ENCODE measurements at places on chromosomes 2 and 18.
A peak's percentile ranks its signal among the peaks of the same experiment; 100 is the strongest.

DNA sequence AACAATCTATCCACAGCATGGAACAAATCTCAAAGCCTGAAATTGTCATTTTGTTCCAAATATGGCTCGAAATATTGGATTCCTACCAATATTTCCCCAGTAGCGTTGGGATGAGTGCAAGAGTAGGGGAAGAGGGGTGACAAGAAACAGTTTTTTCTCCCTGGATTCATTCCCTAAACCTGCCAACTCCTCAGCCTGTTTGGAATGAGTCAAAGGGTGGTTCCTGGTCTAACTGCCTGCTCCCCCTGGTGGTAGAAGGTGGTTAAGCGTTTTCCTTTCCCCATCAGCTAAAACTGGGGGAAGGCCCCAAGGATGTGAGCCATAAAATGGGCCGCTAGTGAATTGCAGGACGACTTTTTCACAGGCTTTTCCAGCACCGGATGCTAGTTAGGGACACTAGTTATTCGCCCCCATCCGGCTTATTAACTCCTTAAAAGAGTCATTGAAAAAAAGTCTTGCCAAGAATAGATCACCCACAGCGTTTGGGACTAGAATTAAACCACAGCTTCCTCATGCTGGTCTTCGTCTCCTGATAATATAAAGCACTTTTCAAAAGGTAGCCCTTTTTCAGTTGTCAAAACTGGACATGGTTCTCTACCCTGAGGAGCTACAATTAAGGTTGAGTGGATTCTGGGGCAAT lies 72.5 kb downstream of the DHRS9 start:
- DNase-seq = peak; percentile 50

DNA sequence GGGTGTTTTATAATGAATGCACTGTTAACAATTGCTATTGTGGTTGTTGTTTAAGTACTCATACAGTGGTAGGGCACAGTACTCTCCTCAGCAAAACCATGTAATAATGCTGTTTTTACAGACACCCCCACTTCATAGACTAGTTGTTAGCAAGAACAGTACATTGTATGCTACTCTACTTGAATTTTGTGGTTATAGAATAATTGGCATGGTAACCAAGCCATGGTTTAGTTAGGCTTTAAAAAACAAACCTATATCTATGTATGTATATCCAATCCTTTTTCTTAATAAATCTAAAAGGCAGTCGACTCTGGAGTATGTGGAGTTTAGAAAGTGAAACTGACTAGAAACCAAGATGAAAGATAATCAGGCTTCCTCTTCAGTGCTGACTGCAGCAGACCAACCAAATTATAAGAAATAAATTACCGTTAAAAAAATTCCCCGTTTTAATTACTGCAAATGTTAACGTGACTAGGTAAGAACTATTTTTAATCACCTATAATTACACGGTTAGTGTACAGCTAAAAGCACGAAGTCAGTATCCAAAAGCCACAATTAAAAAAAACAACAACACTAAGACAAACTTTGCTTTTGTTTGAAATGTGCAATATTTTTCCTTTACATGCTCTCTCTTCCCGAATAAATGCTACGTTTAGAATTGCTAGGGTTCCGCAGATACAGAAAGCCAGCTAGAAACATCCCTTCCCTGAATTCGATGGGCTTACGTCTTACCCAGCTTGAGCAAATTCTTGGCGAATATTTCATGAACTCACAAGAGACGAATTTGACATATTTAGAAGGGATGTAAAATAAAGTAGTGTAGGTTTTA lies 113.3 kb upstream of the SERTAD2 start:
- DNase-seq = peak; percentile 73

GRCh38 chr2:138185827-138186226 lies 221.6 kb downstream of the HNMT start:
- DNase-seq = no peak

DNA sequence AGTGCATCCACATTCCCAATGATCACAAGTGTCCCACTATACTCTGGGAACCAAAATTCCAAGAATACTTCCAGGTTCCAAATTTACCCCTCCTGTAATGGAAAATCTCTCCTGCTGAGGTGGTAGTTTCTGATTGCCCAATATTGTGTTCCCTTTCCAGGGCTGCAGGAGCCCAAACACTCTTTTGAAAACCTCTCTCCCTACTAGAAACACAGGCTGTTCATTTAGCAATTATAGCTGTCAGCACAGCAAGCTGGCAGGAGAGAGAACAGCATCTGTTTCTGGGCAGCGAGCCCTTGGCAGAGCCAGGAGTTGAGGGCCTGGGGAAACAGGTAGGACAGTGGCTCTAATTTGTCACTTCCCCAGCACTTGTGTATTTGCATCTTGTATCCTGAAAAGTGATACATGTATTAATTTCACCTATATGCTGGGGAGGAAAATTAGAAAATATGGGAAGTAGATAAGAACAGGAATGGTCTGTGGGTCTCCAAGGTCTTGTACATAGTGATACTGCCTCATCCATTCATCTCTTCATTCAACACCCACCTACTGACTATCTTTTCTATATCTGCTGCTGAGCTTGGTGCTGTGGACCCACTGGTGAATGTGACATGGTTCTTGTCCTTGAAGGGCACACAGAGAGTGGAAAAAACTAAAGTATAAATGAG lies 16.9 kb upstream of the PAIP2B start:
- no peak for DNase-seq

- DNase-seq = no peak
Measured at GRCh38 chr2:238919307-238919706, 71.4 kb downstream of the TWIST2 start.

GRCh38 chr2:121099329-121100290 lies 185.4 kb downstream of the TFCP2L1 start:
- no peak for DNase-seq

GRCh38 chr2:226799211-226799975 lies at the start of gene IRS1:
Gene IRS1, minus strand, starts transcription at chr2:226799820. Its CDS starts 1,082 bp downstream, at chr2:226798738.
- DNase-seq = no peak

DNA sequence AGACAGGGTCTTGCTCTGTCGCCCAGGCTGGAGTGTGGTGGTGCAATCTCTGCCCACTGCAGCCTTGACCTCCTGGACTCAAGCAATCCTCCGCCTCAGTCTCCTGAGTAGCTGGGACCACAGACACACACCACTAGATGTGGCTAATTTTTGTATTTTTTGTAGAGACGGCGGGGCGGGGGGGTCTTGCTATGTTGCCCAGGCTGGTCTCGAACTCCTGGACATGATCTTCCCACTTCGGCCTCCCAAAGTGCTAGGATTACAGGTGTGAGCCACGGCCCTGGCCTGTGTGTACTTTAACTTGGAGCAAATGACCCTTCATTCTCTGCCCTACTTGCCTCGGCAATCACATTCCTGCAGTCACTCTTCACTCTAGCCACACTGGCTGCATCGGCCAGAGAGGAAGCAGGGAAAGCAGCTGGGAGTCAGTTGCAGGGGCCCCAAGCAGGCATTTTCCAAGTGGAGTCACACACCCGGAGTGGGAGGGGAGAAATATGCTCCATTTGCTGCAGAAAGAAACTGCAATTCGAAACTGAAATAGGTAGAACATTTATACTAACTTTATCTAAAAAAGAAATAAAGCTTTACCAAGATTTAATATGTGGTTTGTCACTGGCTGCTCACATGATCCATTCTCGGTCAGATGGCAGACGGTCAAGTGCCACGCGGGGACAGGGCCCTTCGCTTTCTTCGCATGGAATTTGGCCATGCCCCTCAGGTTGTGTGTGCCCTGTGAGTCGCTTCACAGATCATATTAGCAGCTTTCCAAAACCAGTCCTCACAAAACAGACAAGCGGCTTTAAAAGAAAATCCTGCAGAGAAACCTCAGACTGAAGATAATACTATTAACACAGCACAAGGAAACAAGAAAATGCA lies 37.1 kb downstream of the FAM161A start:
- DNase-seq = no peak

DNA sequence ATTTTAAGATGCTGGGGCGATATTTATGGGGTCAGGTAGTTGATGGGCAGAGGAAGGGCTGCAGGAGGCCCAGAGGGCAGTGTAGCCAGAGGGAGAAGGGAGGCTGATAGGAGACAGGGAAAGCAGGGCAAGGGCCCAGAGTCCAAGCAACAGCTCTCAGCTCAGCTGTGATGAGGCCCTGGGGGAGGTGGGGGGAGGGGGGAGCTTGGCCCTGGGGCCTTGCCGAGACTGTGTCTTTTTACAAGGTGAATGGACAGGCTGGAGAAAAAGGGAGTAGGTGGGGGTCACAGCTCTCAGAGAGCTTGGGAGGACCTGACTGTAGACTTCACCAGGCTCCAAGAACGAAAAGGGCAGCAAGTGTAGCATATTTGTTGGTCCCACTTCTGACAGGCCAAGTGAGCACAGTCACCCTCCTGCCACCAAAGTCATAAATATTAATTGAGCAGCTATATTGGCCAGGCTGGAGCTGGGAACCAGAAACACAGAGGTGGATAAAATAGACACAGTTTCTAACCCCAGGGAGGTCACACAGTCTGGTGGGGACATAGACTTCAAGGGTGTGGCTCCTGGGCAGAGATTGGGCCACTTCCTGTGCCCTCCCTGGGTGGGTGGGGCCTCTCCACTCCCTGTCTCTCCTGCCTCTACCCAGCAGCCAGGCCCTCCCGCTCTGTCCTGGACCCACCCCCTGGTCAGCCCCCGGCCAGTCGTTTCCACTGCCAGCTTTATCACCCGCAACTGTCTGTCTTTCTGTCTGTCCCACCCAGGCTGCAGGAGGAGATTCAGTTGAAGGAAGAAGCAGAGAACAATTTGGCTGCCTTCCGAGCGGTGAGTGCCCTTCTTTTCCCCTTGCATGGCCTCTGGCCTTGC lies 1.4 kb downstream of the DES start:
- no peak for DNase-seq

- DNase-seq = no peak
Measured at GRCh38 chr2:135473567-135473966, 57.5 kb downstream of the ZRANB3 start.

DNA sequence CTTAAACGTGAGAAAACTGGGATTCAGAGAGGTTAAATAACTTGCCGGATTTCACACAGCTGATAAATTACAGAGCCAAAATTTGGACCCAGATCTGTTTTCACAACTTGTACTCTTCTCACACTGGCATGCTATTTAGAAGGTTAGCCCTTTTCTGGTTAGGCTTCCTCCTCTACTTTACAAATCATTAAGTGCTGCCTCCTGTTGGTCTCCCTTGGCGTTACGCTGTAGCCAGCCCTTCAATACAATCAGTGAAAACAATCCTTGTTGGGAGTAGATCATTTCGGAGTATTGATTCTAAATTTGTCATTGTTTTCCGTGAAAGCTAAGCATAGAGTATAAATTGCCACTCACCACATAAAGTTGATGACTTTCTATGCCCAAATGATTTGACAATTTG lies 153.5 kb downstream of the ARHGAP15 start:
- DNase-seq = no peak

- no peak for DNase-seq
Measured at GRCh38 chr2:241855245-241855887, 3.3 kb downstream of the PDCD1 start.
